ENCODE measurements at places on chromosomes 1 and 21. TPM values are rescaled to one million over a fixed set of nuclear protein-coding genes. Genes with fewer than 3 reads are reported as not detected.

TTLL10 gene
- 0.24 TPM for total RNA-seq

SHISAL2A gene
- total RNA-seq: not detected

GPR52 gene
- 0.22 TPM for total RNA-seq

DNA sequence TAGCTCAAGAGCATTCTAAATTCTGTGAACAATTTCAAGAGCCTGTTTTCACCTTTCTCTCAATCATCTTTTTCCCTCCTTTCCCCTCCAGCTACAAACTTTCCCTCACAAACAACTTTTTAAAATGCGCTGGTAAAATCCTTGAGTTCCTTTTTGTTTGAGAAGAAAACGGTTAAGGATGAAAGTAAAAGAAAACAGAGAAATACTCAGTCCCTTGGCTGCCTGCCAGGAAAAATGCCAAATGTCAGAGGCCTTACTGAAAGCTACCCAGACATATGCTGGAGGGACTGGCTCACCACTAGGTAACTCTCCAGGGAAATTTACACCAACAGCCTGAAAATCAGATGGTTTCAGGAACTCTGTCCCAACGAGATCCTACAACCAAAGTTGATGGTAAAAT lies 11.0 kb upstream of the SERBP1 start:
- no peak for DNase-seq

POU3F1 gene
- total RNA-seq: 0.11 TPM

DNA sequence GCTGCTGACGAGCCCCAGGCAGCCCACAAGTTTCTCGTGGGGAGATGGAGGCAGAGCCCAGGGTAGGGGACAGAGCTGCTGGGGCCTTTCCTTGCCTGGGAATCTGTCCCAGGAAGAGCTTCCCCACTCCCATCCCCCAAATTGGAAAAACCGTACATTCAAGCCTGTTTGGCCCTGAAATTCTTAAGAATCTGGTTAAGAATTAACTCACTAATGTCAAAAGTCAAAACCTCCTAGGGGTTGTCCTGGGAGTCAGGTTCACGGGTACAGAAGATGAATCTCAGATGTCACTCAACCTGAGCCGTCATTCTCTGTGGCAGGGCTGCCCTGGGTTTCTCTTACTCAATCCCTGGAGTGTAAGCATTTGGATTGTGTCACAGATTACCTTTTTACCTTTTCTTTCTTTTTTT lies 8.4 kb downstream of the C1orf115 start:
- DNase-seq: no peak

- peak; percentile 66 for DNase-seq
Measured at GRCh38 chr1:228350831-228351781, 55.5 kb downstream of the TRIM11 start.

LRRC52 gene
- total RNA-seq: 0.30 TPM

DNA sequence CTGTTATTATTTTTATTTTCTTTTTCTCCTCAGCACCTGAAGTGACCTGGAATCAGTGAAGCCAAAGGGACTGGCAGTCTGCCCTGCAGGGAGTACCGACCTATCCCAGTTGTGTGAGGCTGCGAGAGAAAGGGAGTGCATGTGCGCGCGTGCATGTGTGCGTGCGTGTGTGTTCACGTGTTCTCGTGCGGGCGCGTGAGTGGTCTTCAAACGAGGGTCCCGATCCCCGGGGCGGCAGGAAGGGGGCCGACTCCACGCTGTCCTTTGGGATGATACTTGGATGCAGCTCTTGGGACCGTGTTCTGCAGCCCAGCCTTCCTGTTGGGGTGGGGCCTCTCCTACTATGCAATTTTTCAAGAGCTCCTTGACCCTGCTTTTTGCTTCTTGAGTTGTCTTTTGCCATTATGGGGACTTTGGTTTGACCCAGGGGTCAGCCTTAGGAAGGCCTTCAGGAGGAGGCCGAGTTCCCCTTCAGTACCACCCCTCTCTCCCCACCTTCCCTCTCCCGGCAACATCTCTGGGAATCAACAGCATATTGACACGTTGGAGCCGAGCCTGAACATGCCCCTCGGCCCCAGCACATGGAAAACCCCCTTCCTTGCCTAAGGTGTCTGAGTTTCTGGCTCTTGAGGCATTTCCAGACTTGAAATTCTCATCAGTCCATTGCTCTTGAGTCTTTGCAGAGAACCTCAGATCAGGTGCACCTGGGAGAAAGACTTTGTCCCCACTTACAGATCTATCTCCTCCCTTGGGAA lies 123.3 kb downstream of the PRDM2 start:
- DNase-seq: no peak

GRCh38 chr1:34713443-34713842 lies 41.4 kb upstream of the GJB5 start:
- DNase-seq: no peak

GRCh38 chr1:10155087-10155712 lies 55.2 kb upstream of the KIF1B start:
- DNase-seq: no peak

FYB2 gene
- total RNA-seq: 14.0 TPM
